Adrenal gland (tissue), 19 donors: ENCODE measurements at places on chromosomes 3 and 15. TPM values are rescaled to one million over a fixed set of nuclear protein-coding genes. Genes with fewer than 3 reads are reported as not detected.

DNA sequence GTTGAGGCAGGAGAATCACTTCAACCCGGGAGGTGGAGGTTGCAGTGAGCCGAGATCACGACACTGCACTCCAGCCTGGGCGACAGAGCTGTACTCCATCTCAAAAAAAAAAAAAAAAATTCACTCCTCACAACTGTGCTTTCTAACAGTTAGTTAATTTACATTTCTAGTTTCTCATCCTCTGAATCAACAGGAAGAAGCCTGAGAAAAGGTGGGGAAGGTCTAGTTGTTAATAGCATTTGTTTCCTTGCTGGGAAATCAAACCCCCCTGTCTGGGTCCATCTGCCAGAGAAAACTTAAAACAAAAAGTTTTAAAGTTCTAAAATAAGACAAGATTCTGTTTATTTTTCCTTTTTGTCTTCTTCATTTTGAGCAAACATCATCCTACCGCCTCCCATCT lies 62.3 kb downstream of the TMEM39A start:
- DNase-seq: no peak
- no peaks in the 10 kb centered on the region for H3K27me3 ChIP-seq
- H3K4me3 ChIP-seq: no peak overlapping the region

GRCh38 chr3:57893668-57894067 lies 114.6 kb upstream of the FLNB start:
- no peak for DNase-seq
- H3K4me3 ChIP-seq: no peak overlapping the region
- H3K27ac ChIP-seq: no peak overlapping the region
- H3K4me1 ChIP-seq: peaks cover 9% of the 10 kb centered on the region

GALNT15 gene
- 20.7 TPM for total RNA-seq

DNA sequence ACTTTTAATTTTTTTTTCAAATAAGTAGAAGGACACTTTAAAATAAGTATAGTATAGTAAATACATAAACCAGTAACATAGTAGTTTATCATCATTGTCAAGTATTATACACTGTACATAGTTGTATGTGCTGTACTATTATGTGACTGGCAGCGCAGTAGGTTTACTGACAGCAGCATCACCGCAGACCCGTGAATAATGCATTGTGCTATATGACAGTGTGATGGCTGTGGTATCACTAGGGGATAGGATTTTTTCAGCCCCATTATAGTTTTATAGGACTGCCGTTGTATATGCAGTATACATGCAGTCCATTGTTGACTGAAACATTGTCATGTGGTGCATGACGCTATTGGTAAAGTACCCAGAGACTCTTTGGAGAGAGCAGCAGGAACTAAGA lies 306.5 kb downstream of the SQOR start:
- no peak overlapping the region for H3K27ac ChIP-seq
- no peak for DNase-seq
- H3K4me1 ChIP-seq: no peaks in the 10 kb centered on the region
- H3K27me3 ChIP-seq: no peaks in the 10 kb centered on the region
- no peak overlapping the region for H3K4me3 ChIP-seq

INKA1 gene
- 5.5 TPM for total RNA-seq

SLC15A2 gene
- total RNA-seq: 2.4 TPM

GRCh38 chr3:5255404-5256344 lies 68.2 kb downstream of the EDEM1 start:
- no peaks in the 10 kb centered on the region for H3K36me3 ChIP-seq
- no peaks in the 10 kb centered on the region for H3K27me3 ChIP-seq
- DNase-seq: no peak
- H3K4me3 ChIP-seq: no peak overlapping the region
- H3K4me1 ChIP-seq: no peaks in the 10 kb centered on the region
- H3K27ac ChIP-seq: no peak overlapping the region

NDN gene
- total RNA-seq: 144 TPM

- H3K4me3 ChIP-seq: no peak overlapping the region
- DNase-seq: peak; percentile 27
- peaks cover 14% of the 10 kb centered on the region for H3K4me1 ChIP-seq
- H3K27me3 ChIP-seq: no peaks in the 10 kb centered on the region
- H3K27ac ChIP-seq: no peak overlapping the region
- H3K36me3 ChIP-seq: no peaks in the 10 kb centered on the region
Measured at GRCh38 chr3:136516656-136517055, 235.5 kb downstream of the STAG1 start.

MORC1 gene
- not detected for total RNA-seq

OSTN gene
- not detected for total RNA-seq

- no peaks in the 10 kb centered on the region for H3K4me1 ChIP-seq
- DNase-seq: no peak
- no peak overlapping the region for H3K4me3 ChIP-seq
- H3K27me3 ChIP-seq: no peaks in the 10 kb centered on the region
- no peak overlapping the region for H3K27ac ChIP-seq
Measured at GRCh38 chr15:66573719-66574595, 8.2 kb upstream of the LCTL start.

FILIP1L gene
- total RNA-seq: 30.8 TPM

- H3K4me3 ChIP-seq: no peak overlapping the region
- H3K36me3 ChIP-seq: no peaks in the 10 kb centered on the region
- DNase-seq: no peak
- no peak overlapping the region for H3K27ac ChIP-seq
Measured at GRCh38 chr15:73744293-73744692, 8.9 kb downstream of the INSYN1 start.

DNA sequence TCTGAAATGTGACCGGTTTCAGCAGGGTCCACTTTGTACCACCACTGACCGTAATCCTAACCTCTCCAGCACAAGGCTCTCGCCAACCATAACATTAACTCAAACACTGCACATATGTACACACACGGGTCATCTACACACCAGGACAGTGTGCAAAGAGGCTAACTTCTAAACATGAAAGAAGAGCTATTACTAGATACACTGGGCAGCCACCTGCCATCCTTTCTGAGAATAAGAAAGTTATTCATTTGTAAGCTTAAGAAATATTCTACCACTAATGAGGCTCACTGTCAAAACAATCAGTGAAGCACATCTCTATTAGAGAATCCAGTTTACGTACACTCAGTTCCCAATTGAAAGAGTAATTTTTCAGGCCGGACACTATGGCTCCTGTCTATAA lies 59.1 kb upstream of the PARL start:
- no peak overlapping the region for H3K4me3 ChIP-seq
- no peaks in the 10 kb centered on the region for H3K36me3 ChIP-seq
- H3K27me3 ChIP-seq: no peaks in the 10 kb centered on the region
- H3K4me1 ChIP-seq: no peaks in the 10 kb centered on the region
- H3K27ac ChIP-seq: no peak overlapping the region
- DNase-seq: no peak

DNA sequence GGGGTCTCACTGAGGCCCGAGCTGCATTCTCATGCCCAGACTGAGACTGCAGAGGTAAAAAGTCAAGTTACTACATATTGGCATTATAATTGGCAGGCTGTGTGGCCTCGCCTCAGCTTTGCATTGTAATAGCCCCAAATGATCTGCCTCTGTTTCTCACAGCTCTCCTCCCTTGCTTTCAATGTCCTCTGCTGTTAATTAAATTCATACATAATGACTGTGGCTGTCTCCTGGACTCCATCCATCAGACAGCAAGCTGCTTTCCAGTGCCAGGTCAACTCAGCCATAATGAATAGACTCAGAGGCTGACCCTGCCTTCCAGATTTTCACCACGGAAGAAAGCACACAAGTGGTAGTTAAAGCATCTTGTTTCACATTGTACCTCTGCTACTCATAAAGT lies 7.6 kb upstream of the RTP4 start:
- no peaks in the 10 kb centered on the region for H3K27me3 ChIP-seq
- no peak overlapping the region for H3K27ac ChIP-seq
- DNase-seq: no peak

GRCh38 chr15:70486012-70486411 lies 277.3 kb downstream of the UACA start:
- no peaks in the 10 kb centered on the region for H3K4me1 ChIP-seq
- H3K27ac ChIP-seq: no peak overlapping the region
- no peaks in the 10 kb centered on the region for H3K36me3 ChIP-seq
- H3K27me3 ChIP-seq: no peaks in the 10 kb centered on the region

GRCh38 chr3:59750391-59750790 lies 700.6 kb upstream of the CFAP20DC start:
- no peak overlapping the region for H3K27ac ChIP-seq
- DNase-seq: no peak
- H3K4me1 ChIP-seq: no peaks in the 10 kb centered on the region
- H3K4me3 ChIP-seq: no peak overlapping the region
- no peaks in the 10 kb centered on the region for H3K27me3 ChIP-seq

GRCh38 chr15:59304807-59305206 lies 67.9 kb downstream of the MYO1E start:
- no peaks in the 10 kb centered on the region for H3K27me3 ChIP-seq
- DNase-seq: no peak
- no peak overlapping the region for H3K27ac ChIP-seq
- no peak overlapping the region for H3K4me3 ChIP-seq

RHOV gene
- not detected for total RNA-seq

GRCh38 chr3:6860954-6861624 lies at the start of gene GRM7:
Gene GRM7, plus strand, starts transcription at chr3:6861115.
- no peaks in the 10 kb centered on the region for H3K36me3 ChIP-seq
- H3K4me1 ChIP-seq: no peaks in the 10 kb centered on the region
- no peak within 1 kb of the TSS for H3K27ac ChIP-seq
- H3K27me3 ChIP-seq: peaks cover 13% of the 10 kb centered on the region

OR5AC2 gene
- not detected for total RNA-seq

CHRFAM7A gene
- not detected for total RNA-seq

ASB14 gene
- not detected for total RNA-seq

SNTN gene
- total RNA-seq: not detected

CKMT1A gene
- 1.1 TPM for total RNA-seq

TOMM70 gene
- total RNA-seq: 25.7 TPM

PDZRN3 gene
- 69.8 TPM for total RNA-seq

- no peak overlapping the region for H3K4me3 ChIP-seq
- no peak overlapping the region for H3K27ac ChIP-seq
- DNase-seq: no peak
- H3K4me1 ChIP-seq: no peaks in the 10 kb centered on the region
- H3K36me3 ChIP-seq: no peaks in the 10 kb centered on the region
Measured at GRCh38 chr3:55735976-55736375, 248.9 kb upstream of the WNT5A start.

DNASE1L3 gene
- total RNA-seq: 42.9 TPM

DNA sequence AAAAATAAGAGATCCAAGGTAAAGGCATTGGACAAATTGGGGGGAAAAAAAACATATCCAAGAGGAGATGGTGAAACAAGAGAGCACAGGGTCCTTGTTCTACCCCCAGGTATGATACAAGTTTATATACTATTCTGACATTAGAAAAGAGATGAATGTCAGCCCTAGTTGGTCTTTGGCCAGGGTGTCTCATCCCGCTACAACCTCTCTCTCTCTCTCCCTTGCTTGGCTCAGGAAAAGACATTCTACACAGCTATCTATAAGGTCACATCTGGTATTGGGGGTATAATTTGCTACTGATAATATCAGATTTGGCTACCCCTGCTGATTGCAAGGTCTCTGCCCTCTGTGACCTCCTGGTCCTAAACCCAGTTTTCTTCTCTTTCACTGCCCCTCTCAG lies 117.2 kb downstream of the GOLIM4 start:
- H3K4me1 ChIP-seq: no peaks in the 10 kb centered on the region
- no peaks in the 10 kb centered on the region for H3K27me3 ChIP-seq
- no peak overlapping the region for H3K4me3 ChIP-seq
- H3K36me3 ChIP-seq: no peaks in the 10 kb centered on the region
- H3K27ac ChIP-seq: no peak overlapping the region

FOXL2NB gene
- 9.6 TPM for total RNA-seq

SOX14 gene
- not detected for total RNA-seq

DNA sequence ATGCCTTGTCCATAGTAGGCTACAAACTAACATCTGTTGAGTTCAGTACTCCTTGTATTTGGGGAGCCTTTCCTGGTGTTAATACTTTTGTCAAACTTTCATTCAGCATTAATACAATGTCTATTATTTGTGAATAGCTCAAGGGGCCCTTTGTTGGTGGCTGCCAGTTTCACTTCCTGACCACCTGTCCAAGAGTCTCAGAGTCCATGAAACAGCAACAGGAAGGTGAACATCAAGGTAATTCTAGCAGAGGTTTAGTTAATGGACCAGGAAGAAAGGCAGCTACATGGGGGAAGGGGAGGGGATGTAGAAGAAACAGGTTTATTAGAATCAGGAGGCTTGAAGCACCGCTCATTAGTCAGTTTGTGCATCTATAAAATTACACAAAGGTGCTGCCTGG lies 386.9 kb downstream of the PDCD6IP start:
- H3K36me3 ChIP-seq: no peaks in the 10 kb centered on the region
- DNase-seq: no peak
- no peak overlapping the region for H3K27ac ChIP-seq
- no peak overlapping the region for H3K4me3 ChIP-seq
- no peaks in the 10 kb centered on the region for H3K27me3 ChIP-seq

GRK7 gene
- 0.11 TPM for total RNA-seq

GRCh38 chr15:67511606-67512005 lies 9.3 kb upstream of the C15orf61 start:
- H3K4me1 ChIP-seq: no peaks in the 10 kb centered on the region
- H3K36me3 ChIP-seq: no peaks in the 10 kb centered on the region
- no peak overlapping the region for H3K4me3 ChIP-seq
- DNase-seq: no peak

GRCh38 chr15:70140543-70141375 lies 43.0 kb upstream of the TLE3 start:
- no peak overlapping the region for H3K4me3 ChIP-seq
- H3K27me3 ChIP-seq: no peaks in the 10 kb centered on the region
- H3K27ac ChIP-seq: no peak overlapping the region
- H3K4me1 ChIP-seq: peaks cover 25% of the 10 kb centered on the region

DNA sequence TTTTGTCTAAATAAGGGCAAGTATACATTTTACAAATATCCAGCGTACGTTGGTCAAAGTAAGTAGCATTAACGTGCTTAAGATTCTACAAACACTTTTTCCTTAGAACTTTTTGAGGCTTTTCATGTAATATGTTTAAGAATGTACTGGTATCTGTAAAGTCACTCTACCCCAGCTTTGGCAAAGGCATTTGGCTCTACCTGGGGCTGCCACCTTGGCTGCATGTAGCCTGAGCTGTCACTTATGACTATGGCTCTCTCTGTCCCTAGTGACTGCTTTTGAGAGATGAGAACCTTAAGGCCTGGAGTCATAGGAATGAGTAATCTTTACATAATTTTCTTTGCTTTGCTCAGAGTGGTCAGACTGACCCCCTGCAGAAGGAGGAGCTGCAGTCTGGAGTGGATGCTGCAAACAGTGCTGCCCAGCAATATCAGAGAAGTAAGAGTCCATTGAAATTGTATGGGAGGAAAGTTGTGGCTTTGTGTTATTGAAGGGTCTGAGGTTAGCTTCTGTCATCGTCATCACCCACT lies 61.2 kb downstream of the IQGAP1 start:
- no peaks in the 10 kb centered on the region for H3K27me3 ChIP-seq
- H3K36me3 ChIP-seq: peaks cover 59% of the 10 kb centered on the region
- no peaks in the 10 kb centered on the region for H3K4me1 ChIP-seq

GRCh38 chr15:91854639-91854990 lies 1.1 kb downstream of the SLCO3A1 start:
- H3K4me1 ChIP-seq: peaks cover 26% of the 10 kb centered on the region
- no peaks in the 10 kb centered on the region for H3K36me3 ChIP-seq
- H3K27ac ChIP-seq: no peak overlapping the region
- no peak for DNase-seq

- no peak for DNase-seq
- H3K27me3 ChIP-seq: no peaks in the 10 kb centered on the region
- H3K36me3 ChIP-seq: no peaks in the 10 kb centered on the region
- no peaks in the 10 kb centered on the region for H3K4me1 ChIP-seq
- no peak overlapping the region for H3K4me3 ChIP-seq
Measured at GRCh38 chr3:69868841-69869420, 129.7 kb downstream of the MITF start.

- H3K4me1 ChIP-seq: no peaks in the 10 kb centered on the region
- H3K27me3 ChIP-seq: no peaks in the 10 kb centered on the region
- no peak overlapping the region for H3K4me3 ChIP-seq
- H3K36me3 ChIP-seq: no peaks in the 10 kb centered on the region
Measured at GRCh38 chr3:121252676-121253075, 293.1 kb downstream of the POLQ start.

MAP3K13 gene
- 52.6 TPM for total RNA-seq
